ENCODE measurements at places on chromosomes 6 and 20. TPM values are rescaled to one million over a fixed set of nuclear protein-coding genes. Genes with fewer than 3 reads are reported as not detected.

DNA sequence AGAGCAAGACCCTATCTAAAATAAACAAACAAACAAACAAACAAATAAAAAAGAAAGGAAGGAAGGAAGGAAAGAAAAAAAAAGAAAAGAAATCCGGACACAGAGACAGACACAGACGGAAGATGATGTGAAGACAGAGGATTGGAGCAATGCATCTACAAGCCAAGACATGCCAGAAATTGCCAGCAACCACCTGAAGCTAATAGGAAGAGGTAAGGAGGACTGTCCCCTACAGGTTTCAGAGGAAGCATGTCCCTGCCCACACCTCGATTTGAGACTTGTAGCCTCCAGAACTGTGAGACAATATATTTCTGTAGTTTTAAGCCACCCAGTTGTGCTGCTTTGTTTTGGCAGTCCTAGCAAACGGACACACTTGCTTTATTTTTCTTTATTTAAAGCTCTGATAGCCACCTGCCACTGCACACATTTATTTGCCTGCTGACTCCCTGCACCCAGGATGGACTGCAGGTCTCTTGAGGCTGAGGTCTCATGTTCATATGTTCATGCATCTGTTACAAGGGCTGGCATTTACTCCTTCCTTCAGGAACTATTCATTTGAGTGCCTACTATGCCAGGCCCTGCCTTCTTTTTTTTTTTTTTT, 20.7 kb upstream of the ZMYND8 start:
- DNase-seq = no peak

- no peak for DNase-seq
These were observed 63.7 kb downstream of the ALDH5A1 start for GRCh38 chr6:24558516-24558915.

- DNase-seq = no peak
These were observed 153.4 kb downstream of the COL12A1 start for GRCh38 chr6:75052491-75052890.

Gene TNXB
- total RNA-seq = 1.7 TPM

Gene RAD21L1
- not detected for total RNA-seq

- no peak for DNase-seq
These were observed 51.1 kb upstream of the TRDN start for GRCh38 chr6:123687864-123688263.

Gene BPIFB2
- not detected for total RNA-seq

Gene BCAS1
- not detected for total RNA-seq

All from glomerular endothelial cell (primary cell).